GM23338 (cell line): ENCODE measurements at places on chromosomes 7 and 10. TPM values are rescaled to one million over a fixed set of nuclear protein-coding genes. Genes with fewer than 3 reads are reported as not detected.

- no peaks in the 10 kb centered on the region for H3K36me3 ChIP-seq
- H3K27me3 ChIP-seq: no peaks in the 10 kb centered on the region
- no peaks in the 10 kb centered on the region for H3K4me1 ChIP-seq
Measured at GRCh38 chr7:125568799-125569198, 639.2 kb upstream of the POT1 start.

DNA sequence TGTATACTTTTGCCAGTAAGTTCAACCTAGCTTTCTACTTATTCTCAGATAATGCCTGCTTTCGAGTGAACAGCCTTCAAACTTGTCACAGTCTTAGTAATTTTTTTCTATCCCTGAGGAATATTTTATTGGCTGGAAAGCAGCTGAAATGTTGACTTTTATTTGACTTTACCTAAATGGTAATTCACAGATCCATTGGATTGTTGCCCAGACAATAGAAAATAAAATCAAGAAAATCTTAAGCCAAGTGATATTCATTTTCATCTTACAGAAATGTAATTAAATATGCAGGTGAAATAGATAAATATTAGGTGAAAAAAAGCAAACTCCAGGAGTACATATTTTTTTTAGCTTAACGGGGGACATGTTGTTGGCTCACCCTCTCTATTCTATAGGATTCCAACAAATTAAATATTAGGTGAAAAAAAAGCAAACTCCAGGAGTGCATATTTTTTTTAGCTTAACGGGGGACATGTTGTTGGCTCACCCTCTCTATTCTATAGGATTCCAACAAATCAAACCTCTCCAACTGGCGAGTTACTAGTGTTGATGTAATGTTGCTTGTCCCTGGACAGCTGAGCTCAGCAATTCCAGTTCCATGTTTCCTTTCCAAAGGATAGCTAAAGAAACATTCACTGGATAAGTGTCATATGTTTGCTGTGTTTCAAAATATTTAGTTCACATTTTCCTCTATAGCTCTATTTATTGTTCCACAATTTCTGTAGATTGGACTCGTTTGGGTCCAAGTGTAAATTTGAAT is 4.2 kb downstream of the TMEM26 start:
- H3K27ac ChIP-seq: no peak overlapping the region
- H3K27me3 ChIP-seq: peaks cover 25% of the 10 kb centered on the region
- peaks cover 18% of the 10 kb centered on the region for H3K4me1 ChIP-seq
- no peak overlapping the region for H3K4me3 ChIP-seq

The GJD4 gene
- total RNA-seq: 0.35 TPM in 1 of 2 replicates, not detected in the other

- H3K4me1 ChIP-seq: no peaks in the 10 kb centered on the region; the same call in 1 of the 2 replicates
- H3K27ac ChIP-seq: no peak overlapping the region
- H3K36me3 ChIP-seq: no peaks in the 10 kb centered on the region
- DNase-seq: peak; percentile 48
- H3K4me3 ChIP-seq: peak overlapping the region; percentile 77
- peaks cover 85% of the 10 kb centered on the region for H3K27me3 ChIP-seq
Measured at GRCh38 chr10:102240467-102241031, 763 bp downstream of the PITX3 start.

DNA sequence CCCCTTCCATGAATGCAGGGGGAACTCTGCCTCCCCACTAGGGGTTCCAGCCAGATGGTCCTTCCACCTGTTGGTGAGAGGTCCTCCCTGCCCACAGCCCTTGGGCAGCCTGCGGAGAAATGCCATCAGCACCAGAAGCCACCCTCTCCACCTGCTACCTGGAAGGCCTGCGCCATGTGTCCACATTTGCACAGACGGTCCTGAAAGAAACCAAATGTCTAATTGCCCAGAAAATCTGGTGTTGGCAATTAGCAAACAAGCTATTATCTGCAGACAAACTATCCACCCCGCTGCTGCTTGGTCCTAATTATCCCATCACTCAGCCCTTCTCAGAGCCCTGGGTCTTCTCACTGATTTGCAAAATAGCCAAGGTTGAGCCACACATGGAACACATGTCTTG is 32.3 kb downstream of the HSPA12A start:
- no peak for DNase-seq
- H3K4me3 ChIP-seq: no peak overlapping the region

The SERPINE1 gene
- total RNA-seq: 0.97 and 2.0 TPM in 2 replicates

- H3K4me1 ChIP-seq: no peaks in the 10 kb centered on the region
- no peaks in the 10 kb centered on the region for H3K36me3 ChIP-seq
- no peak for DNase-seq
- no peaks in the 10 kb centered on the region for H3K27me3 ChIP-seq
- H3K27ac ChIP-seq: no peak overlapping the region
- H3K4me3 ChIP-seq: no peak overlapping the region
Measured at GRCh38 chr10:77264107-77264506, 373.5 kb downstream of the KCNMA1 start.

- no peaks in the 10 kb centered on the region; the same call in 1 of the 2 replicates for H3K4me1 ChIP-seq
- H3K27ac ChIP-seq: no peak overlapping the region
- no peaks in the 10 kb centered on the region for H3K27me3 ChIP-seq
Measured at GRCh38 chr10:20207653-20208052, 391.4 kb downstream of the PLXDC2 start.

The DDX50 gene
- 37.2 and 38.9 TPM in 2 replicates for total RNA-seq

DNA sequence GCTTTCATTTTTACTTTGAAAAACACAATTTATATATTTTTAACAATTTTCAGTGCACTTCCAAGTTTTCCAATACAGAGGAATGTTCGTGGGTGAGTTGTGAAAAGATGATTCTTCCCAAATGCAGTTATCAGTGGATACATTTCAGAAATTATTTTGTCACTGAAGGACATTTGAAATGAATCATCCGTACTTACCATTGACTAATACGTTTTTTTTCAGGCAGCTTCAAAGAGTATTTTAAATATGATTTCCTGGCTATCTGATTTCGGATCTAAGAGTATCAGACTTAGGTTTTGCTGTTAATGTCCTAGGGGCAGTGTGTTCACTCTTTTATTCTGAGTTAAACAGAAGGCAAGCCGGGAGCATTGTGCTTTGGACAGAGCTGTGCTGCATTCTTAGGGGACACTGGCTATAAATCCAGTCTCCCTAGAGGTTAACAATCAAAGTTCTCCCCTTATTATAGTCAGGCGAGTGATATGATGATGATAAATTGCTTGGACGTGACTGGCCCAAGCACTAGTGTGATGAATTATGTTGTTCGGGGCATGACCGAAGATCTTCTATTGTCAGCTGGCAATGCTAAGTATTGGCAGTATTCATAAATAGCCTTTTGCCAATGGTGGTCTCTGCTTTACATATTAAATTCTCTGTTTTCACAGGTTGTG is 4.5 kb downstream of the PTER start:
- no peak overlapping the region for H3K4me3 ChIP-seq
- H3K27ac ChIP-seq: no peak overlapping the region
- no peaks in the 10 kb centered on the region for H3K27me3 ChIP-seq
- no peak for DNase-seq
- no peaks in the 10 kb centered on the region for H3K4me1 ChIP-seq

The PCGF5 gene
- total RNA-seq: 6.5 and 7.7 TPM in 2 replicates

GRCh38 chr10:96288151-96288621 is 16.0 kb upstream of the DNTT start:
- H3K27ac ChIP-seq: no peak overlapping the region
- no peaks in the 10 kb centered on the region for H3K27me3 ChIP-seq
- H3K4me3 ChIP-seq: no peak overlapping the region
- H3K4me1 ChIP-seq: no peaks in the 10 kb centered on the region
- no peaks in the 10 kb centered on the region for H3K36me3 ChIP-seq

The HHEX gene
- total RNA-seq: 0.39 and 0.59 TPM in 2 replicates

GRCh38 chr10:95935429-95935828 is 27.7 kb downstream of the CC2D2B start:
- H3K27me3 ChIP-seq: no peaks in the 10 kb centered on the region
- H3K27ac ChIP-seq: no peak overlapping the region
- H3K4me3 ChIP-seq: no peak overlapping the region

DNA sequence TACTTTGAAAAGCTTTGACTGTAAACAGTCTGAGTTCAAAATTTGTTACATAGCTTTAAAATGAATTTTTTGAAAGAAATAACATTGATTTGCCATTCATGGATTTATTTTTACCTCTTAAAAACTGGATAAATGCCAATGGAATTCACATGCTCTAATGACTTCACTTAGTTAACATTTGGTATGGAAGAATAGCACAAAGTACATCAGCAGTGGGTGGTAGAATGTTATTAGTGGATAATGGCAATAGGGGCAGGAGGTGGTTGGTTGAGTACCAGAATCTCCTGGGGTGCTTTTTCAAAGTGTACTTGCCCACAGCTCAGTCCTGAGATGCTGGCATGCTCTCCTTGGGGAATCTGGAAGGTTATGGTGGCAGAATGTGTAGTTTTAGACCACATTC is 4.7 kb downstream of the PPP1R9A start:
- H3K4me1 ChIP-seq: peaks cover 64% of the 10 kb centered on the region
- H3K4me3 ChIP-seq: peak overlapping the region; percentile 30; the same call in 1 of the 2 replicates
- H3K27me3 ChIP-seq: no peaks in the 10 kb centered on the region

GRCh38 chr10:49134327-49134726 is 506 bp upstream of the FAM170B start:
- H3K4me1 ChIP-seq: no peaks in the 10 kb centered on the region
- H3K4me3 ChIP-seq: no peak overlapping the region
- no peak overlapping the region for H3K27ac ChIP-seq
- H3K27me3 ChIP-seq: no peaks in the 10 kb centered on the region
- no peak for DNase-seq
- H3K36me3 ChIP-seq: no peaks in the 10 kb centered on the region
